ENCODE measurements at places on chromosomes 11 and 22. TPM values are rescaled to one million over a fixed set of nuclear protein-coding genes. Genes with fewer than 3 reads are reported as not detected.

Gene OR51B4
- not detected for total RNA-seq

DNA sequence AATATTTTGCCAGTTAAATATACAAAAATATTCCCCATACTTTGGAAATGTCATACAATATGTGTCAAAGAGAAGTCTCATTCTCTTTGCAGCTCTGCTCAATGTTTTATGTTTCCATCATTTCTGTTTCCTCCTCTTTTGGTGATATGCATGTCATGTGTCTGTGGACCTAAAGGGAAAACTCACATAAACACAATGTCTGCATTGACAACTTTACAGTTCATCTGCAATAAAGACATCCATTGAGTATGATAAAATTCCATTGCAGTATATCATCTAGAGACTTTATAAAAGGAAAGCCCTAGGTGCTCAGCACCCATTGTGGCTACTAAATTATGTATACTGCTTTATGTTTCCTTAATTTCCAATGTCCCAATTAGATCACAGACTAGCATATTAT, 461.3 kb upstream of the FAT3 start:
- no peak for DNase-seq

DNA sequence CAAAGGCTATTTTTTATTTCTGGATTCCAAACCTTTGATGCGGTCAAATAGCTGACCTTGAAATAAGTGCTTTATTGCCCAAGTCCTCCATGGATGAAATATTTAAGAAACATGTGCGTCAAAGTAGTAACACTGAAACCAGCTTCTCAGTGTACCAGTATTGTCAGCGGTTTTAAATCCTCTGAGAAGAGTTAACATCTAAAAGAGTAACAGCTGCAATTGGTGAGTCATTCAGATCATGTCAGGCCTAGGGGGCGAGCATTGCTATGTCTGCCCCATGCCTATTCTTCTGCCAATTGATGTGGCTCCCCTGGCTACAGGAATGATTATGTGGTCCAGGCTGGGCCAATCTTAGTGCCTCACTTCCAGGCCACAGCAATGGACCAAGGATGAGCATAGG, 263.3 kb upstream of the SORL1-AS1 start:
- no peak for DNase-seq

DNA sequence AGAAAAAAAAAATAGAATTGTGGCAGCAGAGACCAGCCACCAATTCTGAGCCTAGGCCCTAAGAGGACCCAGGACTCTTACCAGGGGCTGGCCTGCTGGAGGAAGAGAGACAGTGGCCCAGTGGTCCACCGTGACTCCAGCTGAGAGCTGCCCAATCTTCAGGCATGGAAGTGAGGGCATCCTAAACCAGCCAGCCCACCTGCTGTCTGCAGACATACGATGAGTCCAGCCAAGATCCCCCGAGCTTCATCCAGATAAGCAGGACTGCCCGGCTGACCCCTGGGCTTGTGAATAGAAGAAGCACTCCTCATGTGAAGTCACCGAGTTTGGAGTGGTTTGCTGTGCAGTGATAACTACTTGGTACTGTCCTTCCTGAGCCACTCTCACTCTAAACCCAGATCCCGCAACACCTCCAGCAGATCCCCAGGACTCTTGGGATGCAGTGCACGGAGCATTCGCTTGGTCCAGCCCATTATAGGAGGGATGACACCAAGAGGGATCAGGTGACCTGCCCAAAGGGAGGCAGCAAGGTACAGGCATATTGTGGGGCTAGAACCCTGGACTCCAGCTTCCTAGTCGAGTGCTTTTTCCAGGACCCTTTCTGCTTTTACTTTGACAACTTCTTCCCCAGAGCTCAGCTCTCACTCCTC, 41.7 kb upstream of the FGF3 start:
- no peak for DNase-seq

GRCh38 chr22:48496226-48496845, 1331.3 kb downstream of the BRD1 start:
- DNase-seq: no peak

Gene KRTAP5-7
- not detected for total RNA-seq

Gene SLC1A2
- total RNA-seq: 3.3 TPM

Gene DBX1
- not detected for total RNA-seq

Gene RIN1
- total RNA-seq: 4.6 TPM

Gene APOA1
- total RNA-seq: 1.2 TPM

Gene CD3E
- total RNA-seq: 3.7 TPM

GRCh38 chr11:104073950-104074705, 37.7 kb downstream of the DDI1 start:
- no peak for DNase-seq

Gene ANO1
- total RNA-seq: 14.2 TPM

GRCh38 chr22:40425082-40425481, 54.7 kb downstream of the SGSM3 start:
- DNase-seq: no peak

Gene ARCN1
- total RNA-seq: 98.2 TPM

- DNase-seq: no peak
Measured at GRCh38 chr11:86658534-86658933, 13.9 kb downstream of the ME3 start.

Gene PANX3
- total RNA-seq: not detected

DNA sequence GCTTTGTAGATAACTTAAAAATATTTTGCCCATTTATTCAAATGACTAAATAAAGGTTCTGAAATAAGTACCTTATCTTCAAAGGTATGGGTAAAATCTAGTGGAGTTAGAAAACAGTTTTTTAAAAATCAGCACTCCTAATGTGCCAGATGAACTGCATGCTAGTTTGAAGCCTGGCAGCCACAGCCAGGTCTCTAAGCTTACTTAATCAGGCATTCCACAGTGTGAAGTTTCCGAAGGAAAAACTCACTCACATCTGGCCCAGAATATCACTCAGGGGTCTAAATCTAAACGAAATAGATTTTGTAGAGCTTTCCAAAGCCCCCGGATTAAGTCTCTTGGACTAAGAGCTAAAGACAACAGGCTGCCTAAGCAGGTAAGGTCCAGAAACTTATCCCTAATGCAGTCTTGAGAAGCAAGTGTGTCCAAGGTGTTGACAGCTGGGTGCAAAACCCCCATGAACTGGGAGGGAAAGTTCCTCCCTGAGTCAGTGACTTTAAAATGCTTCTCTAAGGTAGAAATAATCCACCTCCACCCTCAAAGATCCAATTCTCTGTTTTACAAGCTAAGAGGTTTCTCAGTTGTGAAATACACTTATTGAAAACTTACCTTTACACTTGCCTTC, 157.6 kb downstream of the FCHSD2 start:
- DNase-seq: no peak

DNA sequence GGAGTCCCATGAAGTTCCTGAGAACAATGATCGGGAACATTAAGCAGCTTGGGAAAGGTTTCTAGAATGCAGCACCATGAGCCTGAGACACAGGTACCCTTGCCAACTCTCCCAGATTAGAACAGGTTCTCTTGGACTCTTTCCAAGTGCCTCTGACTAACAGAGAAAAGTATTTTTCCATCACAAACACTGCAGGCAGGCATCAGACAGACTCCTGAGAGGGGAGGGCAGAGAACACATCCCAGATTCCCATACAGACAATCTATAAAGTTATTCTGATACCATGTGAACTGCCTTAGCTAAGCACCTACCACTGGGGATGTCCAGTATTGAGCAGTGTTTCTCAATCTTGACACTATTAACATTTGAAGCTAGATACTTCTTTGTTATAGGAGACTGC, 27.3 kb downstream of the SERGEF start:
- no peak for DNase-seq

GRCh38 chr22:29313126-29313575, 2.3 kb downstream of the RASL10A start:
- peak; percentile 52 for DNase-seq

Gene DUSP8
- 9.0 TPM for total RNA-seq

- DNase-seq: no peak
Measured at GRCh38 chr11:96276836-96277235, 66.2 kb downstream of the MAML2 start.

Gene IRAG1
- total RNA-seq: 15.6 TPM

- DNase-seq: no peak
Measured at GRCh38 chr11:70077411-70078094, 564 bp upstream of the ANO1 start.

DNA sequence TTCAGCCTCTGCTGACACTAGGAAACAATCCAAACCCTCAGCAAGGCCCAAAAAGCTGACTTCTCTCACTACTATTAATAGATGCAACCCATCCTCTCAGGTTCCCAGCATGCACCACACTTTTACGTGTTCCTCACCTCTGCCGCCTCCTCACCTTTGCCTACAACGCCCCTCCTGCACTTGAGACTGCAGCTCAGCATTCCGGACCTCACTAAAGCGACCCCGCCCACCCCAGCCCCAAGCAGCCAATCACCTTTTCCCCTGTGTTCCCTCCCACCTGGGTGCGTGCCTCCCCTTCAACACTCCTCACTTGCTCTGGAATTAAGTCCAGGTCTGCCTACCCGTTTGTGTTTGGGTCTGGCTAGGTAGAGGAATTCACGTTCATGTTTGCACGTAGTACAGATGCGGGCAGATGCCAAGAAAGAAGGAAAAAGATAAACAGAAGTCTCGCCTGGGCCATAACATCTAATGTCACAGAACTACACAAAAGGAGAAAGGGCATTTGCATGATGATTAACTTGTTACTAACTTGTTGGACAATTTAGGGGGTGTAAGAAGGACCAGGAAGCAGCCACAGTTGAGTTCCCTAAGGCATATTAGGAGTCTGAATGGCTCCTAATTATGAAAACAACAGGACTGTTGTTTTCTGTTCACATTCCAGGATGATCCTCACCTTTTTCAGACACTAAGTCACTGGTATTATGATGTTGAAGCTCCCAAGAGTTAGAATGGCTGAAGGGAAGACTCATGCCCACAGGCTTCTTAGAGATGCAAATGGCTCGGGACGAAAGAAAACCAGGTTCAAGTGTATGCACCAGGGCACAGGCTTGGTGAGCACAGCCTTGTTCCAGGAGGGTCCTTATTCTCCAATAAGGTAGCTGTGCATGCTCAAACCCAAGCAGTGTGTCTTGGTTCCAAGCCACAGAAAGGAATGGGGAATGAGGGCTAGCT, 102.2 kb downstream of the MICAL3 start:
- peak; percentile 47 for DNase-seq

DNA sequence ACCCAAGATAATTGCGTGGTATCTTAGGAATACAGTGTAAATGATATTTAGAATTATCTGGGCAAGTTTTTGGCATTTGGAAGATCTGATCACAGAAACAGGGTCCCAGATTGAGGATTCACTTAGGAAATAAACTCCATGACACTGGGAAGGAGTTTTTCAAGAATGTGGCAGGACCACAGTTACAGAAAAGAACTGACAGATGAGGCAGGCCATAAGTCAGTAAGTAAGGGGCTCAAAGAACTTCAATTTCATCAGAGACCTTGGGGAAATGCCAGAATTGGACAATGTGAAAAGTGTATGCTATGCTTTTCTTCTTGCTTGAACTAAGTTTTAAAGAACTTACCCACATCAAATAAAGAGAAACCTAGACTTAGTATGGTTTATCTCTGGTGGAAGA, 49.3 kb downstream of the RBMXL2 start:
- no peak for DNase-seq

GRCh38 chr11:130865774-130866114, 50.5 kb downstream of the SNX19 start:
- DNase-seq: no peak

- peak; percentile 81 for DNase-seq
Measured at GRCh38 chr22:27107824-27108223, 450.4 kb downstream of the MIAT start.

GRCh38 chr11:42311514-42311913, 852.1 kb upstream of the LRRC4C start:
- DNase-seq: no peak

Gene KRTAP5-2
- not detected for total RNA-seq

GRCh38 chr11:118908901-118909618, 16.7 kb downstream of the BCL9L start:
- peak; percentile 81 for DNase-seq

GRCh38 chr22:41062146-41062545, 30.2 kb upstream of the EP300 start:
- DNase-seq: no peak

DNA sequence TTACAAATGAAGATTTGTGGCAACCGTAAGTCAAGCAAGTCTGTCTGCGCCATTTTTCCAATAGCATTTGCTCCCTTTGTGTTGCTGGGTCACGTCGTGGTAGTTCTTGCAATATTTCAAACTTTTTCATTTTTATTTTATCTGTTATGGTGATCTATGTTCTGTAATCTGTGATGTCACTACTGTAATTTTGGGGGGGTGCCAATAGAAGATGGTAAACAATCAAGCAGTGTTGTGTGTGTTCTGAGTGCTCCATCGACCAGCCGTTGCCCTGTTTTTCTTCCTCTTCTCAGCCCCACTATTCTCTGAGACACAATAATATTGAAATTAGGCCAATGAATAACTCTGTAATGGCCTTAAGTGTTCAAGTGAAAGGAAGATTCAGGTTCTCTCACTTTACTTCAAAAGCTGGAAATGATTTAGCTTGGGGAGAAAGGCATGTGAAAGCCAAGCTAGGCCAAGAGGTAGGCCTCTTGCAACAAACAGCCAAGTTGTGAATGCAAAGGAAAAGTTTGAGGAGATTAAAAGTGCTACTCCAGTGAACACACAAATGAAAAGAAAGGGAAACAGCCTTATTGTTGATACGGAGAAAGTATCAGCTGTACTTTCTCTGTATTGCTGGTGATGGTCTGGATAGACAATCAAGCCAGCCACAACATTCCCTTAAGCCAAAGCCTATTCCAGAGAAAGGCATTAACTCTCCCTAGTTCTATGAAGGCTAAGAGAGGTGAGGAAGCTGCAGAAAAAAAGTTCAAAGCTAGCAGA, 7.5 kb downstream of the ZC3H12C start:
- DNase-seq: no peak

GRCh38 chr11:70584498-70585235, 186.3 kb downstream of the CTTN start:
- no peak for DNase-seq

Gene PKDREJ
- total RNA-seq: 0.13 TPM

DNA sequence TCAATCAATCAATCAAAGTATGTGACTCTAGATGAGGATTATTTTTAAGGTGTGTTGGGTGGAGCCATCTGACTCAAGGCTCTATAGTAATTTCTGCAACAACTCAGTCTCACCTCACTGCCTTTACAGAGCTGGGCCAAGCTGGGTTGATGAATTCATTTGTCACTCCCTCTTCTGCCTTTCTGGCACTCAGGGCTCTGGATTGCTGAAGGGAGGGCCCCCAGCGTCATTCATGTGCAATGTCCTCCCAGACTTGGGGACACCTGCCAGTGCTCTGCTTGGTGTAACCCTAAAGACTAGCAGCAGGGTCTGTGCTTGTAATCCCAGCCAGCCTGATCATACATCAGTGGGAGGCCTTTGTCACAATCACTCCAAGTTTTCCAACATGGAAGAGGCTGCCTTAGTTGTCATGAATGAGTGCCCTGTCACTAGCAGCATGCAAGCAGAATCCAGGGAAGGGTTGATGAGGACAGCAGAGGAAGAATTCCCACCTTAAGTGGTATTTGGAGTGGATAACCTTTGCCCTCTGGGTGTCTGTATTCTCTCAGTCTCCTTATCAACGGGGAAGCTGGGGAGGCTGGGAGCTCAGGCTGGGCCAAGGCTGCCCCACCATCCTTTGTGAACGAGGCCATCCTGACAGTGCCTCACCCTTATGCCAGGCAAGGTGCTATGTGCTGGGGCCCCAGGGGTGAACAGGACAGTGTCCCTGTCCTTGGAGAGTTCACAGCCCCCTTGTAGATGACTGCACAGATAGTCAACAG, 2.0 kb upstream of the TP53I11 start:
- no peak for DNase-seq
